ENCODE measurements at places on chromosomes 5 and 9. TPM values are rescaled to one million over a fixed set of nuclear protein-coding genes. Genes with fewer than 3 reads are reported as not detected.

PAEP gene
- total RNA-seq = not detected

HBEGF gene
- 5.6 TPM for total RNA-seq

PCSK5 gene
- total RNA-seq = 13.8 TPM

C5orf47 gene
- total RNA-seq = not detected

ANKRD31 gene
- total RNA-seq = 1.0 TPM

TEX48 gene
- total RNA-seq = not detected

HABP4 gene
- 13.4 TPM for total RNA-seq

INSL4 gene
- total RNA-seq = not detected
